T follicular helper cell (primary cell): ENCODE measurements at places on chromosomes 11 and 22.

DNA sequence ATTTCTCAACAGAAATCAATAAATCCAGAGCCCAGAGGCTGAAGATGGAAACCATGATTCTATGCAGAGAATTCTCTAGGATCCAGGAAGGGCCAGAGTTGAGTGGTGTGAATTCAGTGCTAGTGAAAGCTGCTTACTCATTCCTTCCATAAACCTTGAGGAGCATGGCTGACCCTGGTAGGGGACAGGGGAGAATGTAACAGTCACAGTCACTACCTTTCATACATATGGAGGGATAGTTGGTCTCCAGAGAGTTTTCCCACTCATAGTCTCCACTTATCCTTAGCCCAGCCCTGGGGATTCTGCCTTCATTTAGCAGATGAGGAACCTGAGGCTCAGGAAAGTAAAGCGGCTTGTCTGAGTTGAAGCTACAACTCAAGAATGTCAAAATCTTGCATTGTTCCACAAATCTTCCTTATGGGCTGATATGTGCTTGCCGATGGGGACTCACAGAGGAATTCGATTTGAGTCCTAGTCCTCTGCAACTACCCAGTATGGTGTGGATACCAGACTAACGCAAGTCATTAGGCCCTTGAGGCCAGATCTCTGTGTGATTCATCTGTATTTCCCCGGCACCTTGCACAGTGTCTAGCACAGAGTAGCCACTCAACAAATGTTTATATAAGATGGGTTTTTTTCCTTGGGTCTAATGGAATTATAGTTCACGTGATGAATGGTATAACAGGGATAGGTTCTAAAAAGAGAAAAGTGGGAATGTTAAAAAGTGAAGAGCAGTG is 3.7 kb upstream of the ANAPC15 start:
- no peak for DNase-seq

GRCh38 chr11:73981051-73981805 is 1.4 kb downstream of the UCP2 start:
- no peak for DNase-seq

- DNase-seq = no peak
These were observed 298.0 kb upstream of the ZC3H12C start for GRCh38 chr11:109795234-109795633.

DNA sequence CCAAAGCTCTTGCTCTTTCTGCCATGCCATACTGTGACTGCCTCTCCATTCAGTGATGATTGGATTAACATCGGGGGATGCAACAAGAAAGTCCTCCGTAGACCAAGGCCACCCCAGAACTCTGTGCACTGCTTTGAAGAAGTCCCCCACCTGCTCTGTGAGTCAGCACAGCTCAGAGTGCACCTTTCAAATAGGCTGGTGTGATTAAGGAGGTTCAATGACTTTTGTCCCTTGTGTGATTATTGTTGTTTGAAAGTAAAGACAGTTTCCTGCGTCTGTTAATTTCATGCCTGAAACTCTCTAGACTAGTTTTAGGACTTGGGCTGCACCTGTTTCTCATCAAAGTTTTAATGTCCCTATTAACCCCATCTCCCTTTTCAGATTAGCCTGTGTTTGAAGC is 33.0 kb upstream of the DBX1 start:
- DNase-seq = no peak

DNA sequence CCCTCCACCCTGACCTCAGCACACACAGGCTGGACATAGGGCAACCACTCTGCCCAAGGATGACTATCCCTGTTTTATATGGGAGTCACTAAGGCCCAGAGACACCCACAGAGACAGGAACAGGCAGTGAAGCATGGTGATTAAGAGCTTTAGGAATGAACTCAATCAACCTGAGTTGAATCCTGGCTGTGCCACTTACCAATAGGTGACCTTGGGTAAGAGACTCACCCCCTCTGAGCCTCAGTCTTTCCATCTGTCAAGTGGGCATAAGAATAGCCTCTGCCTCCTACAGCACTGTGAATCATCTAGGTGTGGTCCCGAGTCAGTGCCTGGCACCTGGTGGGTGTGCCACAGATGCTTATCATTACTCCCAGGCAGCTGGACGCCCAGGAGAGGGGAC is 6.8 kb downstream of the CRYBB1 start:
- no peak for DNase-seq

- DNase-seq = no peak
These were observed 340.0 kb downstream of the SHANK2 start for GRCh38 chr11:70912226-70912840.
